ENCODE measurements at places on chromosomes 1 and 21. TPM values are rescaled to one million over a fixed set of nuclear protein-coding genes. Genes with fewer than 3 reads are reported as not detected.

GRCh38 chr21:34938089-34938764 is 110.9 kb downstream of the RUNX1 start:
- no peak for DNase-seq

- DNase-seq, result no peak
Measured at GRCh38 chr1:223775054-223775453, 62.7 kb downstream of the CAPN2 start.

Gene KLF17
- not detected for total RNA-seq

Gene PDPN
- 40.3 TPM for total RNA-seq

GRCh38 chr1:82284213-82284612 is 483.5 kb downstream of the ADGRL2 start:
- no peak for DNase-seq

Gene CYYR1
- total RNA-seq, result 16.9 TPM

DNA sequence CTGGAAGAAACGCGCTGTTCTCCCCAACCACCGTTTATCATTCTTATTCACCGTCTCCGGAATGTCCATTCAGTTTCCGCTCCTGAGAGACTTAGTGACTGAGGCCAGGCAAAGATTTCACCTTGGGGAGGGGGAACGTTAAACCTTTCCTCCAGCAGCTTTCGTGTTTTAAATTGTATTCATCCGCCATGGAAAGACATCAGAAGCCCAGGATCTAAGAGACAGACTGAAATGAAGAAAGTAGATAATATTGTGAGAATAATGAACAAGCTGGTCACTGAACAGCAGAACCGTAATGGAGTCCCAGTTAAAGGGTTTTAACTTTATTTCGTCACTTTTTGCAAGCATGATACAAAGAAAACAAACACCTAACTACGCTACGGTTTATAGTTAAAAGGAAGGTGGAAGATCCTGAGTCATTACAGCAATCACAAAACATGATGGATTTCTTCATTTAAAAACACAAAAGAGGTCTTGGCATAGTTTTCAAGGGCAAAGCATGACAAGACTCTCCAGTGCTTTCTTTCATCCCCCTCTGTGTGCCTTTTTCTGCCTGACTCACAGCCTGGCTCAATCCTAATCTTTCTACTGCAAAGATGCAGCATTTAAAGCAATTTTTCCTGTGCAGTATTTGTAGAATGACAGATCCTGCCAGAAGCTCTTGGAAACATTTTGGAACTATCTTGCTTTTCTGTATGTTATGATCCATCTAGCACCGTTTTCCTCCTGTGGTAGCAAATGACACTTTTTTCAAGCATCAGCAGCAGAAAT is 722 bp upstream of the SLC19A2 start:
- no peak for DNase-seq

GRCh38 chr1:231279081-231279480 is 38.1 kb downstream of the GNPAT start:
- no peak for DNase-seq

DNA sequence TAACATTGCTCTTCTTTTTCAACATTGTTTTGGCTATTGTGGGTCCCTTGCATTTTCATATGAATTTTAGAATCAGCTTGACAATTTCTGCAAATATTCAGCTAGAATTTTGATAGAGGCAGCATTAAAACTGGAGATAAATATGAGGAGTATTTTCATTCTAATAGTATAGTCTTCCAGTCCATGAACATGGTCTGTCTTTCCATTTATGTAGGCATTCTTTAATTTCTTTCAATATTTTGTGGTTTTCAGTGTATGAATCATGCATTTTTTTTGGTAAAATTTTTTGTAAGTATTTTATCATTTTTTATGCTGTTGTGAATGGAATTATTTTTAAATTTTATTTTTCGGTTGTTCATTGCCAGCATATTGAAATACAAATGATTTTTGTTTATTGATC is 97.2 kb downstream of the DNAH14 start:
- no peak for DNase-seq

DNA sequence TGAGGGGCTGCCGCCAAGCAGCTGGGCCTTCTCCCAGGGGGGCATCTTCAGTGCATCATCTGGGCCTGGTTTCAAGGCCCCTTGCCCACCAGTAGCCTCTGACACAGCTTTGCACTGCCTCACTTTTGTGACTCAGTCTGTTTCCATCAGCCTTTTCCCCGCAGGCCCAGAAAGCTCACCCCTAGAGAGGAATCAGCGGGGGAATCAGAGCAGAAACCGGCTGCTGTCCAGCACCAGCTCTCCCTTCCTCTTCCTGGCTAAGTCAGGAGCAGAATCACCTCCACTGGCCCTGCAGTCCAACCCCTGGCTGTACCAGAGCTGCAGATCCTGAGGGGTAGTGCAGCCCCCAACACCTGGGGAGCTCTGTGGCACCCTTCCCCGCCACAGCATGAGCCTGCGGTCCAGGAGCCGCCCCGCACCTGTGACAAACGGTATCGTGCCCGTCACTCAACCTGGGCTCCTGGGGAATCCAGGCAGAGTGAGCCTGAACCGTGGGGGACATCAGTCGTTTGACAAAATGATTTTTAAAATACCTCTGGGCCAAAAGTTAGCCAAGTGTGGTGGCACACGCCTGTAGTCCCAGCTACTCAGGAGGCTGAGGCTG is 83.3 kb upstream of the TMEM51 start:
- no peak for DNase-seq

Gene AUNIP
- total RNA-seq, result 19.5 TPM

Gene IL6R
- 1.0 TPM for total RNA-seq

Gene NPR1
- total RNA-seq, result 4.5 TPM

DNA sequence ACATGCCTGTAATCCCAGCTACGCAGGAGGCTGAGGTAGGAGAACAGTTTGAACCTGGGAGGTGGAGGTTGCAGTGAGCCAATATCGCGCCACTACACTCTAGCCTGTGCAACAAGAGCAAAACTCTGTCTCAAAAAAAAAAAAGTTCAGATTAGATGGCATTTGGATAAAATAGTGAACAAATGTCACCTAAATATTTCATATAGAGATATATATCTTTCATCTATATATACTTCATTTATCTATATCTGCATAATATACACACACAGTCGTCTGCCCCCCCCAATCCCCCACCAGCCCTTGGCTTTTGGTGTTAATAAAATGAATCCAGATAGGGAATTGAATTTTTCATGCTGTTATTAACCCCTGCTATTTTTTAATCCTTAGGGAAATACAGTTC is 5.0 kb downstream of the PPP1R15B start:
- no peak for DNase-seq

- DNase-seq, result no peak
Measured at GRCh38 chr1:110305900-110306420, 33.2 kb upstream of the RBM15 start.

DNA sequence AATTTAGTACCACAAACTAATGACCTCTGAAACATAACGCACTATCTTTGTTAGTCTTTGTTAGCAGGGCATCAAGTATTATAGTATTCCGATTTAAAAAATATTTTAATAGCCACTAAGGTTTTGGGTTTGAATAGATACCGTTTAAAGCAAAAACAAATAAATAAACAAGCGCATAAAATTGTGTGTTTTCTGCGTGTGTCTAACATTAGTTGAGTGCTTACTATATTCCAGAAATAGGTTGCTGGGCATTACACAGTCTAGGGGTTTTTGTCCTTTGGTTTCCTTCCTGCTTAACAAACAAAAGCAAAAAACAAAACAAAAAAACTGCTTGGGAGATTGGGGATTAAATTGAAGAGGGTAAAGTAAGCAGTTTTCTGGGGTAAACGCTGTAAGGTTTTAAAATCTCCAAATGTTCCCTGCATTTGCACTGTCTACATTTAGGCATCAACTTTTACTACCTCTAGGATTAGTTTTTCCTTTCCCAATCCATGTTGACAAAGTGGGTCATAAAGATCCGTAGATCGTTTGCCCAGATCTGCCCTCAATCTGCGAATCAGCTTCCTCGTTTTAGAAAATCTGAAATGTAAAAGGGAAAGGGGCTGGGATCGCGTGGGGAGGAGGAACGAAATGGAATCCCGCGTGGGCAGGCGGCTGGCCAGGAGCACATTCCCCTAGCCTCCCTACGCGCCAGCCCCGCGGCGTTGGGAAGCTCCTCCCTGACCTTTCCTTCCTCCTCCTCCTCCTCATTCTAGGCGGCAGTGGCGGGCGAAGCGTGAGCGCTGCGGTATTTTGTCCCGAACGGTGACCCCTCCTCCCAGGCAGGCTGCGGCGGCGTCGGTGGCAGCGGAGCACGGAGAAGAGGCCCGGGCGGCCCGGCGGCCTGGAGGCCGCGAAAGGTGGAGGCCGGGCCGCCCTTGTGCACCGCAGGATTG is at the start of gene KCTD3:
KCTD3 (plus strand) TSS at position 749 of the 935 bp plus-strand sequence. CDS start 382 bp downstream, outside the sequence.
- DNase-seq, result peak; percentile 92

Gene IRF6
- 13.8 TPM for total RNA-seq

- DNase-seq, result no peak
Measured at GRCh38 chr1:222195857-222196256, 352.0 kb downstream of the HHIPL2 start.

Gene TOR1AIP2
- 70.9 TPM for total RNA-seq

Gene C1orf185
- total RNA-seq, result not detected

Gene C1orf226
- 6.7 TPM for total RNA-seq

DNA sequence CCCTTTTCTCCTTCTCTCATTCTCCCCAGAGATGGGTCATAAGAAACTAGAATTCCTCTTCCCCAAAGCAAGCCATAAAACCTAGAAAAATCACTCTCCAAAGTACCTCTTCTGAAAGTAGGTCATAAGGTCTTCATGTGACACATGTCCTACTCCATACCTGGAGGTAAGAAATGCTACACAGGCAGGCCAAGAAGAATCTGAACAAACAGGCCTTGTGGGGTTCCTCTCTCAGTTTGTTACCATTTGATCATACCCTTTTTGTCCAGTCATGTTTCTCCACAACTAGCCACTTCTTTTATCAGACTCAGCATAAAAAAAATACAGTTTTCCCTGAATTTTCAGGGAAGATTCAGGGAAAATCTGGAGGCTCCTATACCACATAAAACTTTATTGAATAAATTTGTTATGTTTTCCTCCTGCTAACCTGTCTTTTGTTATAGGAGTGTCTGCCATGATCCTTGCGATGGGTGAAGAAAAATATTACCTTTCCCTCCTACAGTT is 134.4 kb upstream of the LMO4 start:
- DNase-seq, result no peak

GRCh38 chr1:21212126-21212525 is 35.4 kb upstream of the EIF4G3 start:
- DNase-seq, result no peak

DNA sequence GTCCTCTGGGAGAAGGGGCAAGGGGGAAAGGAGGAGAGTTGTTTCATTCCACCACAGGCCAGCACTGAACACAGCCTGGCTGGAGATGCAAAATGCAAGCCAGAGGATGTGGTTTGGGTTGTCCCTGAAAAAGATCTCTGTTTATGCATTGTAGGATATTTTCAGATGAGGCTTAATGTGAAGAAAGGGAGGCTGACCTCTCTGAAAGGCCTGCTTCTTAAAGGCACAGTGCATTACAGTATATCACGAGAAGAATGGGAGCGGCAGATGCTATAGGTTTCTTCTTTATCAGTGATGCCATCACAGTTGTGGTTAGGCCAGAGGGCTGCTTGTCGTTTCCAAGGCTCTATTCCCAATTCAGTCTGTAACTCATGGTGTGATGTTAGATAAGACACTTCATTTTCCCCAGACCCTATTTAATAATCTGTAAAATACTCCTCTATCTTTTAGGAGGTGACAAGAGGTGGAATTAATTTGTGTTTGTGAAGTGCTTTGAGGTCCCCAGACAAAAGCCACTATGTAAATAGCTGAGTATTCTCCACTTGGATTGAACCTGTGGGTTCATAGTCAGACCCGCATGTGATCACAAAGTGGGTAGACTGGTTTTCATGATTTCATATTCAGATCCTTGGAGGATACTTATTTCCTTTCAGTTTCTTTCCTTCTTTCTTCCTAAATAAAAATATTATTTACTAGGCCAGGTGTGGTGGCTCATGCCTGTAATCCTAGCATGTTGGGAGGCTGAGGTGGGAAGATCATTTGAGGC is 76.5 kb upstream of the WDR26 start:
- DNase-seq, result no peak

Gene C8B
- not detected for total RNA-seq

Gene KRTAP19-1
- total RNA-seq, result not detected

DNA sequence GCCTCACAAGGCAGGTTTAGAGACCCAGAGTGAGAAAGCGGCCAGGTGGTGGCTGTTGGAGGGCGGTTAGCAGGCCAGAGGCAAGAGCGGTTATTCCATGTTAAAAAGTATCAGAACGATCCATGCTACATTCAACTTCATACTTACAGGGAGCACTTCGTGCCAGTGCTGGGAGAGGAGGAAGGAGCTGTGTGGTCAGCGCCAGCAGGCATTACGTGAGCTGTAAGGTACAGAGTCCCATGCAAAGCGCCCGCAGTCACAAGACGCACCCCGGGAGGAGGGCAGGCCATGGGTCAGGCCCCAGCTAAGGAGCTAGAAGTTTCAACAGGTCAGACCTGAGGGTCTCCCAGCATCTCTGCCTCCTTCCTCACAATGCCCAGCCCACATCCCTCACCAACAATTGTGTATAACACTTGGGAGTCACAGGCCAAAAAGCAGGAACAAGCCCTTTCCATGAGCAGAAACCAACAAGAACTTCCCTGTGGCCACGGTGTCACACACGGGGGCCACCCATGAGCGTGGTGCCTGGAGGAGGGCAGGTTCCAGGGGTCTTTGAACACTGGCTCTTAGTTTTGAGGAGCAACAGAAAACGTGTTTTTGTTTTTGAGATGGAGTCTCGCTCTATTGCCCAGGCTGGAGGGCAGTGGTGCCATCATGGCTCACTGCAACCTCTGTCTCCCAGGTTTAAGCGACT is 21.8 kb upstream of the GPR153 start:
- no peak for DNase-seq

Gene CD1D
- total RNA-seq, result 3.0 TPM

Gene TSSK3
- 6.4 TPM for total RNA-seq

- no peak for DNase-seq
Measured at GRCh38 chr1:66460776-66461175, 73.2 kb upstream of the SGIP1 start.

Gene CD55
- 19.5 TPM for total RNA-seq

Gene CHML
- total RNA-seq, result 28.2 TPM

Gene EXOSC10
- total RNA-seq, result 89.7 TPM

Gene SPRR2F
- total RNA-seq, result not detected

DNA sequence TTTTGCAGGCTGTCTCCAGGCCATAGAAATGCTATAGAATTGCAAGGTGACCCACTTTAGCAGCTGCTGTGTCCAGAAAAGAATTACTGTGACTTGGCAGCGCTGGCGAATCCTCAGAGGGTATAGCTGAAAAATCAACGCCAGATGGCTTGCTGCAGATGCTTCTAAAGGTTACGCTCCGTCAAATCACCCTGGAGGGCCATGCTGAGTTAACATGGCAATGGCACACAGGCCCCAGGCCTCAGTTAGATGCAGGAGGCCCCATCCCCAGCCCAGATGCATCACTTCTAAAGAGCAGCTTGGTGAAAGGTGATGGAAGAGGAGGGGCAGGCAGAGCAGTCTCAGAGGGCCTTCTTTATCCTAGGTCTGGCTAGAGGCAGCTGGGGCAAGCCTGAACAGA is 18.0 kb downstream of the KIAA1614 start:
- DNase-seq, result no peak

- DNase-seq, result no peak
Measured at GRCh38 chr1:247857069-247857984, at the start of gene TRIM58. Gene TRIM58, plus strand, starts transcription at chr1:247857187. Its CDS starts 60 bp downstream, at chr1:247857247.

DNA sequence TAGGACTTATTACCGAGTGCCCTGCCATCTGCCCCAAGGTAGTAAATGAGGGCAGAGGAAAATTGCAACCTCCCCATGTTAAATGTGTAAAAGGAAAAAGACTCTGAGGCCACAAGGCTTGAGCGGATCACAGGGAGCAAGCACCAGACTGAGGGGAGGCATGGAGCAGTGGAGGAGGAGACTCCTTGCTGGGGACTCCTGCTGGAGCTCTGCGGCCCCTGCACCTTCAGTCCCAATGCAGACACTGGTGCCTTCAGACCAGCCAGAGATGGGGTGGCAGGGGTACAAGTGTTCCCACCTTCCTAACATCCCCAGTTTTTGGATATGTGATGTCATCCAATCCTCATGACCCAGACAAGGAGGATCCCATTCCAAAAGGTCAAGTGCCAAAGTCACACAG is 128.4 kb upstream of the NGF start:
- DNase-seq, result peak; percentile 63

Measured in endodermal cell (in vitro differentiated cells).